Cardiac atrium fibroblast (primary cell): ENCODE measurements at places on chromosomes 2 and 18. TPM values are rescaled to one million over a fixed set of nuclear protein-coding genes. Genes with fewer than 3 reads are reported as not detected.

Gene C2orf80
- total RNA-seq: not detected in 2 replicates

Gene POMC
- 0.18 and 2.8 TPM in 2 replicates for total RNA-seq

Gene GBX2
- total RNA-seq: not detected in 2 replicates

Gene CLEC4F
- not detected in 2 replicates for total RNA-seq

Gene SEPTIN10
- 72.3 and 81.1 TPM in 2 replicates for total RNA-seq

Gene ADCYAP1
- total RNA-seq: not detected in 2 replicates

Gene NOSTRIN
- 0.16 and 0.18 TPM in 2 replicates for total RNA-seq

Gene CMPK2
- total RNA-seq: 0.18 and 3.6 TPM in 2 replicates

Gene LAMA1
- total RNA-seq: 18.1 and 26.7 TPM in 2 replicates

Gene APCDD1
- 9.2 and 26.7 TPM in 2 replicates for total RNA-seq

Gene DSG4
- not detected in 2 replicates for total RNA-seq

Gene SCN7A
- total RNA-seq: under 0.01 and 0.16 TPM in 2 replicates

Gene DSEL
- total RNA-seq: 21.3 and 26.1 TPM in 2 replicates

Gene FZD7
- 3.2 and 6.0 TPM in 2 replicates for total RNA-seq

Gene CXCR4
- total RNA-seq: 3.2 and 14.9 TPM in 2 replicates

Gene IMMT
- 57.2 and 66.8 TPM in 2 replicates for total RNA-seq

Gene CCDC121
- total RNA-seq: 1.6 and 2.1 TPM in 2 replicates

Gene TMEM247
- total RNA-seq: not detected in 2 replicates

Gene SAG
- total RNA-seq: not detected in 2 replicates

Gene SMPD4
- total RNA-seq: 30.9 and 32.7 TPM in 2 replicates

Gene RUFY4
- not detected in 2 replicates for total RNA-seq

Gene RPRM
- total RNA-seq: not detected in 2 replicates

Gene CCDC150
- total RNA-seq: 1.1 TPM in 1 of 2 replicates, not detected in the other

Gene SCN9A
- 1.3 and 2.0 TPM in 2 replicates for total RNA-seq

Gene PRKAG3
- not detected in 2 replicates for total RNA-seq

Gene ABCG5
- total RNA-seq: not detected in 2 replicates

Gene ABCG8
- total RNA-seq: not detected in 2 replicates

Gene PTPRN
- 0.36 and 1.9 TPM in 2 replicates for total RNA-seq

Gene SETBP1
- total RNA-seq: 1.4 and 2.3 TPM in 2 replicates

Gene AQP12B
- not detected in 2 replicates for total RNA-seq
